ENCODE measurements at places on chromosomes 7 and 10. TPM values are rescaled to one million over a fixed set of nuclear protein-coding genes. Genes with fewer than 3 reads are reported as not detected.

FRMPD2 gene
- total RNA-seq, result not detected

POMZP3 gene
- total RNA-seq, result 9.0 TPM

TMEM196 gene
- total RNA-seq, result not detected

ST8SIA6 gene
- not detected for total RNA-seq

MAT1A gene
- total RNA-seq, result not detected

CACNA2D1 gene
- total RNA-seq, result not detected

FKBP6 gene
- not detected for total RNA-seq

JAKMIP3 gene
- total RNA-seq, result 0.34 TPM

TRA2A gene
- total RNA-seq, result 143 TPM

CYP3A4 gene
- not detected for total RNA-seq

IL2RA gene
- total RNA-seq, result 980 TPM

TAS2R41 gene
- not detected for total RNA-seq

EZH2 gene
- 117 TPM for total RNA-seq

GLI3 gene
- 0.30 TPM for total RNA-seq

PCLO gene
- under 0.01 TPM for total RNA-seq

PHKG1 gene
- 1.2 TPM for total RNA-seq

MNX1 gene
- total RNA-seq, result not detected

Measured in activated CD4-positive, alpha-beta T cell treated with anti-CD3 and anti-CD28 coated beads for 36 hours (primary cell).